ENCODE measurements at places on chromosomes 1 and 21.

GRCh38 chr1:38815903-38816627 is 43.5 kb downstream of the RRAGC start:
- DNase-seq, result no peak

DNA sequence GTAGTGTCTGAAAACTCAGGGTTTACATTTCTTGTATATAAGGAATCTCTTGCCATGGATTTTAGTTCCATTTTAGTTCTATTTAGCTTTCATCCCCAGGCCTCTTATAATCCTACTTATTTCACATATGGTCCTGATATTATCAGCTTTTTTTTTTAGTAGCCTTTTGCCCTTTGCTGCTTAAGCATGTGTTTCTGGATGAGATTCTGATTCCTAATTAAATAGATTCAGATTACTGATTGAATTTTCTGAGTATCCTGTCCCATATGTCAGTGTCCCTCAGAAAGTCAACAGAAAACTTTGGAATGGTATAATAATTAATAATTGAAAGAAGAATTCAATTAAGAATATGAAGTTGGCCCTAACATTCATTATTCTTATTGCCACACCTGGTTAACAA is 134.7 kb upstream of the HOOK1 start:
- no peak for DNase-seq

DNA sequence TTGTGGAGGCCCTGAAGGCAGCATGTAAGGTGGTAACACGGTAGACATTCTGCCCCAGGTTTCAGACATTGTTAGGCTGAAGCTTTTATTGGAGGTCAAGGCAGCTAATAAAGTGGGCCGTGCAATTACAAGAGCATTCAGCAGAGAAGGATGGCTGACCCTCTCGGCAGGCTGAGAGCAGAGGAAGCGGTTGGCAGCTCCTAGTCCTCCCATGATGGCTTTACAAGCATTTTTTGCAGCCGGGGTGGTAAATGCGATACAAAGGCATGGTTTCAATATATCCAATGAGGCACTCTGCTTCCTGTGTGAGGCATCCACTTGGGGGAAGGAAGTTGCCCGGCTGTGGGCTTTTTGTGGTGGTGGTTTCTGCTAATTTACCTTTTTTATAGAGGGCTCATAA is 14.6 kb downstream of the KIF26B start:
- DNase-seq, result no peak

- no peak for DNase-seq
Measured at GRCh38 chr1:79694241-79694640, 687.7 kb upstream of the ADGRL4 start.

DNA sequence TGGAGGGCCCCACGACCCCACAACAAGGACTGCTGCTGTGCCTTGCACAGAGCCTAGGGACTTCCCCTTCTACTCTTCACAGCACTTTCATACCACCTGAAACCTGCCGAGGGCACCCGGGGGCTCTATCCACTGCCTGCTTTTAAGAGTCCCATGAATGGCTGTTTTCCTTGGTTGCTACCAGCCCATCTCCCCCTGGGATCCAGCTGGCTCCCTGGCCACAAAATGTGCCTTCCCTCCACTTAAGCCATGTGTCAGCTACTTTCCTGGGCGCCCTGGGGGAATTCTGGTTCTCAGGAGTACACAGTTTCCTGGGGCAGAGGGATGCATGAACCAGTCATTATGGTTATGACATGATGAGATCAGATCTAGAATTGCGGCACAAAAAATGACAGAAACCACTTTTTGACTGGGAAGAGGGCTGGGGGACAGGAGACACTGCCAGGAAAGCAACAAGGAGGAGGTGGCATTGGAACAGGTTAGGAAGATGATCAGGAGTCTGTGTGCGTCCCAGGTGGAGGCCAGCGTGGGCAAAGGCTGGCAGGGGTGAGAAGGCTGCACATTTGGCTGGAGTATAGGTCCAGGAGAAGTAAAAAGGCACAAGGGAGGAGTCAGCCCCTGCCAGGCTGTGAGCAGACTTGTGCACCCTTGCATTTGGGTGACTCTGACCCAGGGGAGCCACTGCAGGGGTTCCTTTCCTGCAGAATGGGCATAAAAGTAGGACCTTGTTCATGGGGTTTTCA is 3.2 kb upstream of the TNFRSF8 start:
- DNase-seq, result no peak

GRCh38 chr21:42112857-42113256 is 41.7 kb downstream of the UMODL1 start:
- DNase-seq, result peak; percentile 21

DNA sequence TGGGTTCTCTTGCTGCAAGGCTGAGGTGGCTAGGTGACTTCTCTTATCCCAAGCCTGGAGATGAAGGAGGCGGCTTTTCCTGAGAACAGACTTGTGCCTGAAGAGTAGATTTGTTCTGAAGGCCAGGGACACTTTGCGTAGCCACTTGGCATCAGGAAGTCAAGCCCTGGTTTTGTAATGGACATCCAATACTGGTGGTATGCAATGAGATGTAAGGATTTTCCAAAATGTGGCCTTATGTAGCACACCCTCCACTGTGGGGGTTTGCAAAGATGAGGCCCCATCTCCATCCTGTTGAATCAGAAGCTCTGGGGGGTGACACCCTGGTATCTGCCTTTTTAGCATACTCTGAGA is 124.5 kb upstream of the IPO9 start:
- DNase-seq, result no peak

- peak; percentile 8 for DNase-seq
Measured at GRCh38 chr21:45453308-45453950, 48.5 kb downstream of the COL18A1 start.

GRCh38 chr1:213744780-213745179 is 243.0 kb upstream of the PROX1 start:
- DNase-seq, result no peak

- DNase-seq, result no peak
Measured at GRCh38 chr21:17257784-17258183, 255.1 kb upstream of the CXADR start.

- no peak for DNase-seq
Measured at GRCh38 chr1:172536256-172536655, 3.3 kb downstream of the SUCO start.

DNA sequence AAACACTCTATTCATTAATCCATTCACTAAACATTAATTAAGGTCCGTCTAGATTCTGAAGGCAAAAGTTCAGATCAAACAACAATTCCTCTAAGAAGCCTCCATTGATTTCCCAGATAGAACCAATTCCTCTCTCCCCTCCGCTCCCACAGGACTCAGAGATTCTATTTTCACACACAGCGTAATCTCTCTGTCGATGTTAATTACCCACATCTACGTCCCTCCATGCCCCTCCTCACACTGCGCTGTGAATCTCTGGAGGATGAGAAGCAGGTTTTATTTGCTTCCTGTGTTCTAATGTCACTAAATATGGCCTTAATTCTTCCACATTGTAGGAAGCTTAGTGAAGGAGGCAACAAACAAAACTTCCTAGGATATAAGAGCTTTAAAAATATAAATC is 306.7 kb downstream of the DSCAM start:
- DNase-seq, result no peak

GRCh38 chr1:68308034-68308433 is 75.7 kb upstream of the WLS start:
- DNase-seq, result no peak

- no peak for DNase-seq
Measured at GRCh38 chr1:223847781-223848345, 2.1 kb upstream of the TP53BP2 start.

- DNase-seq, result no peak
Measured at GRCh38 chr21:14995695-14996490, 68.9 kb downstream of the NRIP1 start.

All from psoas muscle (tissue), 8 donors.